ENCODE measurements at places on chromosomes 5 and 9.

DNA sequence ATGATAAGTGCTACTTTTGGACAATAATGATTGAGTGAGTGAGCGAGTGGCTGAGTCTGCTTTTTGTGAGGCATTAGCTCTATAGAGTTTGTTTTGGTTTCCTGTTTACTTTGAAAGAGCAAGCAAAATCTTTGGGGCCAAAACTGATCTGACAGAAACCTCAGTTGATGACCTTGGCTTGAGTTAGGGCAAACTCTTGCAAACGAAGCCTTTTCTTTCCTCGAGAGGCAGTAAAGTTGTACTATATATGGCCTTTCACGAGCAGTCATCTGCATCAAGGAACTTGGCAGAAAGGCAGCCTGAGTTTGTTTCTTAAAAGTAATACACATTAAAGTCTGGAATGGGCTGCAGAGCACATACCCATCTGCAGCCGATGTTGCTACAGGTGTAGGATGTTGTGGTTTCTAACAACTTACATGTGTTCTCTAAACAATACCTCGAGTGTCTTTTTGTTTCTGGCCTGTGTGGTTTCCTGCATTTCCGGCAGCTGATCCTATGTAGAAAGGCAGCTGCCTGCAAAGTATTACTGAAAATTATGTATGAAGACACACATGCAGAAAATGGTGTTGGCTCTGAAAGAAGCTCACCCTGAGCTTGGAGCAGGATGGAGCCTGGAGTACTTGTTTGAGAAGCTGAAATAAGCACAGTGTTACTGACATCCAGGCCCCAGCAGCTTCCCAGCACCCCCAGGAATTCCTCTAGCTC is 60.8 kb downstream of the FOXD1 start:
- DNase-seq: peak; percentile 5

- DNase-seq: no peak
Observed at GRCh38 chr5:179300581-179301180, 44.6 kb downstream of the ADAMTS2 start.

DNA sequence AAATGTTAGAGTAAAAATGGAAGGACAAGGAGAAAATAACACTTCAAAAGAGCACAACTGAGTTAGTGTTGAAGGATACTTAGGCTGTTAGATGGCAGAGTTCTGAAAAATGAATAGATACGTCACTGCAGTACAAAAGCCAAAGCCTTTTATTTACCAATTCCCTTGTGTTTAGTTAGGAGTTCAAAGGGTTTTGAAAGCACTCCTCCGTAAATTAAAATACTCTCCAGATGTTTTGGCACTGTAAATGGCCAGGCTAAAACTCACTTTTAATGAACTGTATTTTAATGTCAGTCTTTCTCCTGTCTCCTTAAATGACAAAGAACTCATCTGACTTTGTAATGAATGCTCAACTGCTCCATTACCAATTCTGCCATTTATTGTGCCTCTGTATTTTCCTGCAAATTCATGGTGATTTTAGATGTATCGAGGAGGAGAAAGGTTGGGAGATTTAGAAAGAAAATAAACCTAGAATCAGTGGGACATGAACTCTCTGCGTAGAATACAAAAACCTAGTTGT is 1727.2 kb downstream of the MAT2B start:
- DNase-seq: no peak

DNA sequence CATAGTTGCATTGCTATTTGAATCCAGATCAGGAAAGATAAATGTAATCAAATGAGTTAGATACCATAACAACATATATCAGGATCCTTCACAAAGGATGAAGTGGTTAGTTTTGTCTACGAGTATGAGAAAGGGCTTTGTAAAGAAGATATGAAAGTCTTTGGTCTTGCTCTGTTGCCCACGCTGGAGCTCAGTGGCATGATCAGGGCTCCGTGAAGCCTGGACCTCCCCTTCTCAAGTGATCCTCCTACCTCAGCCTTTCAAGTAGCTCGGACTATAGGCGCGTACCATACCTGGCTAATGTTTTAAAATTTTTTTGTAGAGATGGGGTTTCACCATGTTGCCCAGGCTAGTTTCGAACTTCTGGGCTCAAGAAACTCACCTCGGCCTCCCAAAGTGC is 1.8 kb downstream of the SMC5 start:
- DNase-seq: no peak

DNA sequence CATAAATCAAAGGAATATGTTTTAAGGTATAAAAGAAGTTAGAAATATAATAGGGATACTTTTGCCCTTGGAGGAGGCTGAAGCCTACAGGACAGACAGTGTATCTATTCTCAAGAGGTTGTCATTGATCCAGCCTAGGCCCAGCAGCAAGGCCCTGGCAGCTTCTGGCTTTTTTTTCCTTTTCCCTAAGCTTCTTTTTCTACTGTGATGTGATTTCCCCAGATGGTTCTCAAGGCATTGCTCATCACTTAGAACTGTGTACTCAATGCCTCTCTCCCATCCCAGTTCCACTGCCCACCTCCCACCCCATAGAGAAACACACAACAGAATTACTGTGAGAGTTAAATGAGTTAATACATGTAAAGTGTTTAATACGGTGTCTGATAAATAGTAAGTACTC is 88.6 kb downstream of the SLC44A1 start:
- no peak for DNase-seq

DNA sequence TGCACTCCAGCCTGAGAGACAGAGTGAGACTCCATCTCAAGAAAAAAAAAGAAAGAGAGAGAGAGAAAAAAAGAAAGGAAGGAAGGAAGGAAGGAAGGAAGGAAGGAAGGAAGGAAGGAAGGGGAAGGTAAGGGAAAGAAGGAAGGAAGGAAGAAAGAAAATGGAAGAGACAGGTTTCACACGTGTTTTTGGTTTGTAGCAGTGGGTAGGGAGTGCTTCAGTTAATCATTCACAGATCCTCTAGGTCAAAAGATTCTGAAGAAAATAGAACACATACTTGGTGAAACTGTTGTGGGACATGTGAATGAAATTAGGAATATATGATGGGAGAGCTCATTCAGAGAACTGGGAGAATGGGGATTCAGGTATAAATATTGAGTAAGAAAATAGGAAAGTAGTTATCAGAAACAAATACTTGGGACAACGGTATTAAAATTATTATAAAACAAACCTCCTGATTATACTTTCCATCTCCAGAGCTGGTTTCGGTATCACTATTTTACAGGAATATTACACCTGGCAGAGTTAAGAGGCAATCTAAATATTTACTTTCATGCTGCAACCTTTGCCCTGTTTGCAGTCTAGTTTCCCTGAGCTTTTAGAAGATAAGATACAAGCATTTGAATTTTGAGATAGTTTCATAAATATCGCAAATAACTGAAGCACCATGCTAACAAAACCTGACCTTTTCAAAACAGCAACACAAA is 37.2 kb downstream of the MARVELD2 start:
- peak; percentile 45 for DNase-seq

GRCh38 chr9:21070906-21071305 is 6.8 kb downstream of the IFNB1 start:
- DNase-seq: no peak

DNA sequence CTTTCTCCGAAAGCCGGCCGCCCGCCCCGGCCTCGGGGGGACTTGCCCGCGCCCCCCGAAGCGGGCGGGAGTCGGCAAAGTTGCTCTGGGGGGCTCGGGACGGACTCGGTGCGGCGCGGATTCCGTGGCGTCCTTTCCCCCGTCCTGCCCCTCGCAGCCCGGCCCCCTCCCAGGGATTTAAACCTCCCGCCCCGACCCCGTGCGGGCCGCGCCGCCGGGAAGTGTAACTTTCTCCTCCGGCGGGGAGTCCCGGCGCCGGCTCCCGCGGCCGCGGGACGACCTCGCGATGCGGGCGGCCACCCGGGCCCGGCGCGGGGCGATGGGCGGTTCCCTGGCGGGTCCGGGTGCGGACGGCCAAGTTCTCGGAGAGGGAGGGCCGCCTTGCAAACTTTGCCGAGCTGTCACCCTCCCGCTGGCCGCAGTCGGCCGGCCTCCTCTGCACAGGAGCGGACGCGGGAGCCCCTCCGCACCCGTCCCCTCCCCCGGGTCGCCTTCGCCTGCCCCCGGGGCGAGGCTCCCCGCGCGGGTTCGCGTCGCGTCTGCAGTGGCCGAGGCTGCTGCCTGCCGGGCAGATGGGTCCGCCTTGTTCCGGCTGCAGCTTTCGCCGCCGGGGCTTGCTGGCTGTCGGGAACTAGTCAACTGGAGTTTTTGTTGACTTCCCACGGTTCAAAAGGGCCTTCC is 732 bp downstream of the PBX3 start:
- DNase-seq: peak; percentile 31

DNA sequence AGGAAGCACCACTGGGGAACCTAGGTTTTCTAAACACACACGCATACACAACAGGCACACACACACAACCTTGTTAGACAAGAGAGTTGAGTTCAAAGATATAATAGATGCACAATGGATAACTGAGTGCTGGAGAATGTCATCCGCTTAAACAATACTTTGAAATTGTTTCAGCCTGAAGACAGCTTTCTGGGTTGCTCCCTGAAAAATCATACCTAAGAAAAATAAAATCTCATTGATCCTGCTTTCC is 126.1 kb downstream of the TMEM161B start:
- no peak for DNase-seq

DNA sequence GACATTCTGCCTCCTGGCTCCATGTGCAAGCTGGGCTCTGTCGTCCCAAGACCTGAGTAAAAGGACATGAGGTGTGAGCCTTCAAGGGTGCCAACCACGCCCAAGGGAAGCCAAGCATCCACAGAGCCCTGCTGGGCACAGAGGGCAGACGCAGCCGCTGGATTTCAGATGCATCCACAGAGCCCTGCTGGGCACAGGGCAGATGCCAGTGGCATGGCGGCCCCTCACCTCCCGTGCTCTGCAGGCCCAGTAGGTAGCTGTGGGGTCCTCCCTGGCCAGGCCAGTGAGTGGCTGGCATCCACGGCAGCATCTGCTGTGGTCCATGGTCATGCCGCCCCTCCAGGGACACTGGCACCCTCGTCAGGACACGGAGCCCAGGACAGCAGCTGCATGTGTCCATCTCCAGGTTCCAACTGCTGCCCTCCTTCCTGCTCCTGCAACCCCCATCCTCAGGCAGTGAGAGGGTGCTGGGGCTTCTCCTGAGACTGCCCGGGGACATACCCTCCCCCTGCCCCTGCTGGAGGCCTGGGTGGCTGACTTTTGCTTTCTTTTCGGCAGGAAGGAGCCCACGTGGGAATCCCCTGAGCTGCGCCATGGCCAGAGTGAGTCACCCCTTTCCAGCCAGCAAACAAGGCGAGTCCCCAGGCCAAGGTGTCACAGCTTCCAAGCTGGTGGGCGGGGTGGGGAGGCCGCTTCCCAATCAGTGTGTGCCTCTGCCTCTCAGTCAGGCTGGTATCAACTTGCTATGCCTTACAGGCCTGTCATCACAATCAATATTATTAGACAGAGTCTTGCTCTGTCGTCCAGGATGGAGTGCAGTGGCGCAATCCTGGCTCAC is 4.0 kb upstream of the TRAF2 start:
- no peak for DNase-seq

Measured in NCI-H526 (cell line).